ENCODE measurements at places on chromosomes 12 and 14. TPM values are rescaled to one million over a fixed set of nuclear protein-coding genes. Genes with fewer than 3 reads are reported as not detected.

DPF3 gene
- 3.8 TPM for total RNA-seq

DNA sequence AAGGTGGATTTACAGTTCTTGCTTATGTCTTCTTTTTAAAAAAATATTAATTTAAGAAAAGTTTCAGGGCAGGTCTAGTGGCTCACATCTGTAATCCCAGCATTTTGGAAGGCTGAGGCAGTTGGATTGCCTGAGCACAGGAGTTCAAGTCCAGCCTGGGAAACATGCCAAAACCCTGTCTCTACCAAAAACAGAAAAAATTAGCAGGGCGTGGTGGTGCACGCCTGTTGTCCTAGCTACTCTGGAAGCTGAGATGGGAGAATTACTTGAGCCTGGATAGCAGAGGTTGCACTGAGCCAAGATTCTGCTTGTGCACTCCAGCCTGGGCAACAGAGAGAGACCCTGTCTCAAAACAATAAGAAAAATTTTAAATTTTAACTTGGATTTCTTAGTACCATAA, 5.4 kb upstream of the TAS2R46 start:
- no peak for DNase-seq

SPIC gene
- not detected for total RNA-seq

- no peak for DNase-seq
Observed at GRCh38 chr12:47828976-47829482, 9.3 kb upstream of the HDAC7 start.

DNA sequence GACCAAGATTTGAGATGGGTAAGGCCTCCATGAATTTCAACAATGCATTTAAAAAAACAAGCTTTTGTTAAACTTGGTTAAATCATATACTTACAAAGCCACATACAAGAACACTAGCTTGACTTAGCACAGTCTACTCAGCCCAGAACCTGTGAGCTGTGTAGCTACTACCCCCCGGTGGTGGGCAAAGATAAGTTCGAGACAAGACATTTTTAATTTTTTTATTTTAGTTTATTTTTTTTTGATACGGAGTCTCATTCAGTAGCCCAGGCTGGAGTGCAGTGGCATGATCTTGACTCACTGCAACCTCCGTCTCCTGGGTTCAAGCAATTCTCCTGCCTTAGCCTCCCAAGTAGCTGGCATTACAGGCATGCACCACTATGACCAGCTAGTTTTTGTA, 3.7 kb upstream of the NECAP1 start:
- DNase-seq: no peak

SERPINA6 gene
- not detected for total RNA-seq

- no peak for DNase-seq
Observed at GRCh38 chr12:77603946-77604345, 226.7 kb upstream of the NAV3 start.

All from activated naive CD8-positive, alpha-beta T cell treated with anti-CD3 and anti-CD28 coated beads, Interleukin-2, amount 10 ng/mL, durations not matched to agents 7 days and 5 days (primary cell).